ENCODE measurements at places on chromosomes 4 and X.

DNA sequence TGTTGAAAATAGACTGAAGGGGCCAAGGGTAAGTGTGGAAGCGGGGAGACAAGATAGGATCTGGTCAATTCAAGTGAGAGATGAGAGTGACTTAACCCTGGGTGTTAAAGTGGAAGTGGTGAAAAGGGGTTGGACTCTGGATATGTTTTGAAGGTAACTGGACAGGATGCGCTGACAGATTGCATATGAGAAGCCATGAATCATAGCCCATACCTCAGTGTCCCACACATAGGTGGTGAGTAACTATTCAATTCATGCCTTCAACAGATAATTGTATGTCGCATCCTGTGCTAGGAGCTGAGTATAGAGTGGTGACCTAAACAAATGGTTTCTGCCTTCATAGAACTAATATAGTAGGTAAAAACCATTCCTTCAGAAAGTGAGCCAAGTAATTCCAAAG, 76.7 kb downstream of the KLHL34 start:
- no peak for DNase-seq

GRCh38 chr4:40058854-40059253, 2.2 kb downstream of the N4BP2 start:
- no peak for DNase-seq

DNA sequence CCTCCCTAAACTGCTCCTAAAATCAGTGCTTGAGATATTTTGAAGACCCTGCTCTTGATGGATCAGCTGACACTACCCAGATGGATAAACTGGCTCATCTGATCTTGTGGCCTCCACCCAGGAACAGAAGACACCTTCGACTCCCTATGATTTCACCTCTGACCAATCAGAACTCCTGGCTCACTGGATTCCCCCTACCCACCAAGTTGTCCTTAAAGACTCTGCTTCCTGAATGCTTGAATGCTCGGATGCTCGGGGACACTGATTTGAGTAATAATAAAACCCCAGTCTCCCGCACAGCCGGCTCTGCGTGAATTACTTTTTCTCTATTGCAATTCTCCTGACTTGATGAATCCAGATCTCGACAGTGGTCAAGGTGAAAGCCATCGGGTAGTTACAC, 12.0 kb upstream of the RPS3A start:
- DNase-seq, result no peak

GRCh38 chr4:86977621-86978184, 42.9 kb downstream of the AFF1 start:
- DNase-seq, result no peak

GRCh38 chr4:84837751-84838150, 128.7 kb downstream of the WDFY3 start:
- no peak for DNase-seq

- no peak for DNase-seq
Measured at GRCh38 chrX:3940000-3940610, 226.7 kb upstream of the PRKX start.

GRCh38 chr4:182600093-182600492, 317.1 kb downstream of the DCTD start:
- no peak for DNase-seq

- no peak for DNase-seq
Measured at GRCh38 chr4:95549246-95550114, 707 bp upstream of the UNC5C start.

- no peak for DNase-seq
Measured at GRCh38 chr4:26273616-26273980, 47.2 kb upstream of the RBPJ start.

GRCh38 chr4:158535130-158535614, 13.5 kb downstream of the RXFP1 start:
- DNase-seq, result peak; percentile 15

- no peak for DNase-seq
Measured at GRCh38 chr4:11847167-11847566, 418.5 kb upstream of the HS3ST1 start.

GRCh38 chrX:133403984-133404383, 11.3 kb downstream of the GPC4 start:
- DNase-seq, result no peak

GRCh38 chr4:153233761-153234371, 29.6 kb downstream of the TRIM2 start:
- DNase-seq, result peak; percentile 99

DNA sequence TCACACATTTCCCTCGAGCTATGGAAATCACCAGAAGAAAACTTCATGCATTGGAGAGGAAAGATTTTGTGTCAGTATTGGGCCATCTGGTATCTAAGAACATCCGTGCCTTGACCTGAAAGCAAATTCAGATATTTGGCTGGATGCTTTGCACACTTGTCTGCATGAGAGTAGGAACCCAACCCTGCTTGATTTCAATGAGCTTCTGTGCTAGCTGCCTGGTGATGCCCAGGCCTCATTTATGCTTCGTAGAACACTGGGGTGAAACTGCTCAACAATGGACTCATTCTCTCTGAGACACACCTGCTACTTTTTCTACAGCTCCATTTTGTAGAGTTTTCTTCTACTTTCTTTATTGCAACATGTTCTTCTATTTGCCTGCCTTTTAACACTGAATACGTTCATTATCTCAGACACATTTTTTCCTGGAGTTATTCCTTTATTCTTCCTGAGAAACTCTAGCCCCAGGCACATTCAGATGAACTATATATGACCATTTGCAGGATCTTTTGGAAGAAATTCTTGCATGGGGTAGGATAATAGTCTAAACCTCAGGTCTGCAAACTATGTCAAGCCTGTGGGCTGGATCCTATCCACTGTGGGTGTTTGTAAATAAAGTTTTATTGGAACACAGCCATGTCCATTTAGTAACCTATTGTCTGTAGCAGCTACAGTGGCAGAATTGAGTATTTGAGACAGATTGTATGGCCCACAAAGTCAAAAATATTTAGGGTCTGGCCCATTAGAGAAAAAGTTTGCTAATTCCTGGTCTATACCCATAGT, 83.8 kb upstream of the CLCN4 start:
- DNase-seq, result no peak

GRCh38 chr4:121693450-121693849, 3.3 kb downstream of the ANXA5 start:
- no peak for DNase-seq

- DNase-seq, result peak; percentile 44
Measured at GRCh38 chrX:17078031-17078720, 131.7 kb downstream of the REPS2 start.

- no peak for DNase-seq
Measured at GRCh38 chr4:15811703-15812337, 33.7 kb downstream of the CD38 start.

GRCh38 chrX:132612821-132613564, 124.2 kb upstream of the MBNL3 start:
- no peak for DNase-seq

DNA sequence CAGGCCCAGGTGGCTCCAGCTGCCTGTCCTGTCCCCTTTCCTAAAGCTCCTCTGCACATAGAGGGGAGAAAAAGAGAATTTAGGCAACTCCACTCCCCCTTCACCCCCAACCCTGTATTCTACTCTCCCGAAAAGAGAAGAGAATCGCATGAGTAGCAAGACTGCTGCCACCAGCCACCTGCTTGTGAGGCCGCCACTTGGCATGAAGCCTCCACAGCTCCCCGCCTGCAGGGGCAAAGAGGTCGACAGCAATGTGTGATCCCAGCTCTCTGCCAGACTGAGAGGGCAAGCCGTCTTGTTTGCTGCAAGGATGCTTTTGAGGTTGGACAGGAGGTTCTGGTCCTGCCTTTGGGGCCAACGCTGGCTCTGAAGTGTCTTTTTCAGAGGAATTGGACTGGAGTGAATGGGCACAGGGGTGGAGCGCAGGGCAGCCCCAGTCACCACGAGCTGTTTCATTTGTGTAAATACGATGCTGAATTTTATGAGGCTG, 77.1 kb downstream of the STARD8 start:
- no peak for DNase-seq

GRCh38 chr4:129821073-129821472, 725.1 kb downstream of the C4orf33 start:
- no peak for DNase-seq

DNA sequence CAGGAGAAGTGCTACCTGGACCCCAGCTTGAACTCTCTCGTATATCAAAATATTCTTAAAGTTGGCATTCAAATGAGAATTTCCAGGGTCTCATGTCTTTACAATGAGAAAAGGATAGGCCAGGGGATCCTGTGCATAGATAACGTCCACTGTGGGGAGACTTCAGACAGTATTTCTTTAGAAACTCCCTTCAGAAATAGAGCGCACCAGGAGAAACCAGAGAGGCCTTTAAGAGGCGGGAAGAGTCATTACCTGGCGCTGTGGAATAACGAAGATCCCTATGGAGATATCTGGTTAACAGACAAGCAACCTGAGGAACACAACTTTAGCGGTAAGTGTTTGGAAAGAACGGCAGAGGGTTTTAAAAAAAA, 600 bp downstream of the RADX start:
- DNase-seq, result no peak

GRCh38 chr4:106287353-106287969, 28.5 kb downstream of the TBCK start:
- DNase-seq, result peak; percentile 82

- no peak for DNase-seq
Measured at GRCh38 chrX:130861462-130861861, 41.5 kb downstream of the ENOX2 start.

GRCh38 chr4:7172508-7172907, 19.8 kb upstream of the SORCS2 start:
- no peak for DNase-seq

GRCh38 chr4:80007745-80008149, 65.3 kb downstream of the ANTXR2 start:
- DNase-seq, result no peak

GRCh38 chrX:46325312-46325877, 219.8 kb downstream of the ZNF674 start:
- peak; percentile 8 for DNase-seq

Measured in fibroblast of skin of left biceps (primary cell).